ENCODE measurements at places on chromosomes 4 and X.
A peak's percentile ranks its signal among the peaks of the same experiment; 100 is the strongest.

DNA sequence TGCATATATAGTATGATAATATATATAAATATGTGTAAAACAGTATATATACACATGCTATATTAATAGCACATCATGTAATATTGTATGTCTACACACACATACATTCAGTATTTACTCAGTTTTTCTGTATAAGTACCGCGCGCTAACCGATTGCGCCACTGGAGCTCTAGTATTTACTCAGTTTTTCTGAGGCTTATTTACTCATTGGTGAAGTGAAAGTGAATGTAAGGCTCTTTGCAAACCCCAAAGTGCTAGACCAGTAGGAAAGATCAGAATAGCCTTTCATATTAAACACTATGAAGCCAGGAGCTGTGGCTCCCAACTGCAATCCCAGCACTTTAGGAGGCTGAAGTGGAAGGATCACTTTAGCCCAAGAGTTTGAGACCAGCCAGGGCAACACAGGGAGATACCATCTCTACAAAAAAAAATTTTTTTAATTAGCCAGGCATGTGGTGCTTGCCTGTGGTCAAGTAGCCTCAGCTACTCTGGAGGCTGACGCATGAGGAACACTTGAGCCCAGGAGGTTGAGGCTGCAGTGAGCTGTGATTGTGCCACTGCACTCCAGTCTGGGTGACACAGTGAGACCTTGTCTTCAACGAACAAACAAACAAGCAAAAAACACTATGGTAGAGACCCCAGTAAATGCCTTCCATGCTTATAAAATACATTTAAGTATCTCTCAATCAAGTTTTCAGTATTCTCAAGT, 125.8 kb downstream of the KIT start:
- DNase-seq, result no peak

DNA sequence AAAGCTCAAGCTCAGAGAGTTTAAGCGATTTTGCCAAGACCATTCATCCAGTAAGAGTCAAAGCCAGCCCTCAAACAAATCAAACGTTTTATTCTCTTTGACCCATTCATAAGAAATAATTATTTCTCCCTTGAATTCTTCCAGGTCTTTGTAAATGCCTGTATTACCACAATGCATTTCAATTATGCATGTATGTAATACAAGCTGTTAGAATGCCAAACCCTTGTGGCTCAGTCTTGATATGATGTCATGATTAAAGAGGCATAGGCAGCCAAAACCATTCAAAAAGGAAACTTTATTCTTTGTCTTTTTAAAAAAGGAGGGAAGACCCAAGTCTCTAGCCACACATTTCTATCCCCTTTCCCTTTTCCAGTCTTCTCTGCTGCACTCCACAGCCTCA, 56.5 kb upstream of the PGM2 start:
- DNase-seq, result no peak

DNA sequence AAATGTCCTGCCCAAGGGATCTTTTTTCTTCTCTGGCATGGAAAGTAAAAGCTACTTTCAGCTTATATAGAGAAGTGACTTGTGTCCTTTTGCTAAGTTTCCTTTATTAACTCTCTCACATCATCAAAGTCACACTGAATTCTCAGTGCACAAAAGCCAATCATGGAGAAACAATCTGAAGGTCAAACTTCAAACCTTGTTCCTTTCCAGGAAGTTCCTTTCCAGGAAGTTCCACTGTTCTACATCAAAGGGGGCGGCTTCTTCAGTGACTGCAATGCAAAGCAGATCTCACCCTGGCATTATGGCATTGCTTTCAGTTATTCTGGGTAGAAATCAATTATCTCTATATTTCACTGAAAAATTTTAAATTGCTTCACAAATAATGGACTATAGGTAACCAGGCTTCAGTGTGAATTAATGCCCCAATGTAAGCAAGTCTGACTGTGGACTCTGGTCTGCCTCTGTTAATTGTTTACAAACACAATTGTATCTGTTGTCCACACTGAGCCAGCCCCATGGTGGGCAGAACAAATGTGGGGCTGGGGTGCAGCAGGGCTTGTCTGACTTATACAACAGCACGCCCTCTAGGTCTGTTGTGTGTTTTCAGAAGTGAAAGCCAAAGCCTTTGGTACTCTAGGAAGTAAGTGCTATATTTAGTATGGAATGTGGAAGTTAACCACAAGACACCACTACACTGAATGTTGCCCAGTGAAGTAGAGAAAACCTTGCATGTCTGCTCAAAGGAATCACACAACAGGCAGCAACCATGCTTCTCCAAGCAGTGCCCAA, 98.8 kb downstream of the CDS1 start:
- DNase-seq, result no peak

GRCh38 chr4:24742773-24743172, 52.6 kb upstream of the SOD3 start:
- no peak for DNase-seq

DNA sequence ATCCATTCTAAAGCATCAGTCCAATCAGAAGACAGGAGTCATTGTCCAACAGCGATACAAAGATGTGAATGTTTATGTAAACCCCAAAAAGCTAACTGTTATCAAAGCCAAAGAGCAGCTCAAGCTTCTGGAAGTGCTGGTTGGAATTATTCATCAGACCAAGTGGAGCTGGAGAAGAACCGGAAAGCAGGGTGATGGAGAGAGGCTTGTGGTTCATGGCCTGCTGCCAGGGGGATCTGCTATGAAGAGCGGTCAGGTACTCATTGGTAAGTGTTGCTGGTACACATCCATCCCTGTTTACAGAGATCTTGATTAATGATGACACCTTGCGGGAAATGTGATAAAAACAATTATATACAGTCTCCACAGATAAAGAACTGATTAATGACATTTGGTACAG, 11.0 kb downstream of the INTU start:
- no peak for DNase-seq

DNA sequence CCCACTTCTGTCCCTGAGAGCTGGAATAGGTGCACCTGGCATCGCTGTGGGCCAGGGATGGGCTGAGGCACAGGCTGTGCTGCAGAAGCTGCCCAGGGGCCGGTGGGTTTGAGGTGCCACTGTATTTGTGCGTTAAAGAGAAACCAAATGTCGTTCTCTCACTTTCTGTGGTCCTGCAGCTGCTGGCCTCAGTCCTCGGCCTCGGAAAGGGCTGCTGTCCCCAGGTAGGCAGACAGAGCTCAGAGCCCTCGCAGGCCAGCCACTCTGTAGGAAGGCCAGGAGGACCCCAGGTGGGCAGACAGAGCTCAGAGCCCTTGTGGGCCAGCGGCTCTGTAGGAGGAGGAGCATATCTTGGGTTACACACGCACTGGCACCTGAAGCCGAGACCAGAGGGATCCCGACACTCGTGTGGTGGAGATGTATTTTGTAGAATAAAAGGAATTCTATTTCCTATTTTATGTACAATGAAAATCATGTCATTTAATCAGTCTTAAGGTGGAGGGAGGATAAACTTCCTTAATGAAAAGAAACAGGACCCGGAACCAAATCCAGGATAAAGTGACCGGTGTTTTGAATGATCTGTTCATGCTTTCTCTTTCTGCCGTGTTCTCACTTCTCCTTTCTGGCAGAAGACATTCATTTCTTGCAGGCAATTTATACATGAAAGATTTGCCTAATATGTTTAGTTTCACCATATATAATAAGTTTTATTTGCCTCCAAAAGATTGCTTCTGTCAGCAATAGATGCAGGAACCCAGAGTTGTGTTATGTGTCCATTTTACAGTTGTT, 54.4 kb upstream of the HGFAC start:
- DNase-seq, result no peak

DNA sequence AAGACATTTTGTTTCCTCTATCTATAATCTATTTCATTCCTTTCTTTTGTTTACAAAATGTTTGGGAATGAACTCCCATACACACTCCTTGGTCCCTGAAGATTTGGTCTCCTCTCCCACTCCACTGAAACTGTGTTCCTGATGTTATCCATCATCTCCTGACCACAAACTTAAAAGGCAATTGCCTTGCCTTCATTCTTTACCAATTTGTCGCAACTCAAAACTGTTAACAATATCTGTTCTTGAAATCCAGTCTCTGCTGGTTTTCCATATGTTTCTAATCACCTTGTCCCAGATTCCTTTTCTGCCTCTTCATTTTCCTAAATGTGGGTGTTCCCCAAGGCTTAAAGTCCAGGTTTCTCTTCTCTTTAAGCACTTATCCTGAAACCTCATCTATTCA, 262.2 kb upstream of the TTC29 start:
- DNase-seq, result no peak

- no peak for DNase-seq
Measured at GRCh38 chr4:40745285-40745984, 4.3 kb upstream of the NSUN7 start.

DNA sequence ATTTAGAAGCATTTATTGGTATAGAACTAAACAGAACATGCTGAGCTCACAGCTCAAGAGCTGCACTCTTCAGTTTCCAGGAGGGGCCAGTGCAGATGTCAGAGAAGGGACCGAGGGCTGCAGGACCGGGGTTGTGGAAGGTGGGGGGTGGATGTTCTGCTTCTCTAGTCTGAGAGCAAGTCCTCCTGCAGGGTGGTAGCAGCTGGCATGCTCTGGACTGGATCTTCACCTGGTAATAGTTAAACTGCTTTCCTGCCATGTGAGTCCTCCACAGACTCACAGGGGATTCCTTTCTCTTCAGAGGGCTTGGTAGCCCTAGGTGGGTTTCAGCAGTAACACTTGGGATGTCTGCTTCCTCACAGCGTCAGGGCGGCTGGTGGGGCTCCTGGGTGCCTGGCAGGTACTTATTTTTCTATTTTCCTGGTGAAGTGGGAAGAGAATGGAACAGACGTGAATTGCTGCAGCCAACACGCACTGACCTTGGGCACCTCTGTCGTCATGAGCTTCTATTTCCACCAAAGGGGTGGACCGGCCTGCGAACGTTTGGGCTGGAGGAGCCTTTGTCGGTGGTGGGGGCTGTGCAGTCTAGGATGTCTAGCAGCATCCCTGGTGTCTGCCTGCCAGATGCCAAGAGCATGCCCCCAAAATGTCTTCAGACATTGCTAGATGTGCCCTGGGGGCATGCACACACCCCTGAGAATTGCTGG, 2.5 kb downstream of the MAEA start:
- no peak for DNase-seq

- no peak for DNase-seq
Measured at GRCh38 chr4:139940600-139940999, 213.4 kb downstream of the MAML3 start.

GRCh38 chrX:39802354-39802753, 295.4 kb downstream of the BCOR start:
- DNase-seq, result no peak

- DNase-seq, result no peak
Measured at GRCh38 chr4:80340036-80340435, 4.5 kb downstream of the CFAP299 start.

- DNase-seq, result no peak
Measured at GRCh38 chrX:137363559-137363958, 202.4 kb upstream of the ZIC3 start.

DNA sequence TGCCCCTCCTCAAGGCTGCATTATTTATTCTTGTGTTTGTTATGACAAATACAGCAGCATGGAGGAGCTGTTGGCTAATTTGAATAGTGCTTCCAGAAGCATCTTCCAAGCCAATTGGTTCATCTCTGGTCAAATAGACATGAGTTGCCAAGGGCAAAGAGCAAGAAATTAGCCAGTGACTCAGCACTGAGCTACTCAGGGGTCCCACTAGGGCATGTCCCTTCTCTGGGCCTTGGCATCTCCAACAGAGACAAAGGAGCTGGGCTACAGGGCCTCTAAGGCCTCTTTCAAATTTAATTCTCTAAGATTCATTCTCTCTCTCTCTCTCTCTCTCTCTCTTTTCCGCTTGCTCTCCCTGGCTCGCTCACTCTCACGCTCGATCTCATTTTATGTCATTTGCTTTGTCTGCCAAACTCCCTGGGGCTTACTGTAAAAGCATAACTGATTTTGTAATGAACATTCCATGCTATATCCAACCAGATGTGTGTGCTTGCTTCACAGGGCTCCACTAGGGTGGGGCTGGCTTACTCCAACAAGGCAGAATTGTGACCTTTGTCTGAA, 86.7 kb upstream of the MAGEA4 start:
- DNase-seq, result no peak

GRCh38 chr4:185540487-185541120, 5.3 kb upstream of the PDLIM3 start:
- no peak for DNase-seq

DNA sequence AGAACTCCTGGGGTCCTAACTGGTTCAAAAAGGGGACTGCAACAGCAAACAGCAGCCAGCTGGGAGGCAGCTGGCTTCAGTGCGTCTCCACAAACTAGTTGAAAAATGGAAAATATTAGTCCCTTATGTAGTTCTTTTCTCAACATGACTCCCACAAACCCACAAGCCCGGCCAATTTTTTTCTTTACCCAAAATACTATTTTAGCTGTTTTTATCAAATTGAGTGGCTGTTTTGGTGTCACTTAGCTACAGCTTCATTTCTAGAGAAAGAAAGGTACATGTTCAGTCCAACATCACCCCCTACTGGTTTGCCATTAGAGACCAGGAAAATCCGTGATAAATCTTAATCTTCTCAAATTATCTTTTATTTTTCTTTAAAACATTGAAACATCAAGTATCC, 97.2 kb downstream of the GUCY2F start:
- DNase-seq, result no peak

DNA sequence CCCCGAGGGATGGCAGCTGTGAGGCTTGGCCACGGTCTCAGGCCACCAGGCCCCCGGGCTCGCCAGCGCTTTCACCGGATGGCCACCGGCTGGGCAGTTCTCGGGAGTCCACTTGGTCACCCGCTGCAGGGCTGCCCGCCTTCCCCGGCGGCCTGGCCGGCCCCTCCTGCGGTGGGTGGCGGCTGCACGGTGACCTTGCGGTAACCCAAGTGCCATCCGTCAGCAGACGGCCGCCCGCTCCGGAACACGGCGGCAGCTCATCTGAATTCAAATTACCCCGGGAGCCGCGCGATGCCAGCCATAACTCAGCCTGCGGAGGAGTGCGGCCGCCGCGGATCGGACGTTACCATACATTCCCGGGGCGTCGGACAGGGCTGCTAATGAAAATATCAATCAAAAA, 60.7 kb downstream of the FAM53A start:
- no peak for DNase-seq

- peak; percentile 37 for DNase-seq
Measured at GRCh38 chrX:20412871-20413486, 146.3 kb upstream of the RPS6KA3 start.

DNA sequence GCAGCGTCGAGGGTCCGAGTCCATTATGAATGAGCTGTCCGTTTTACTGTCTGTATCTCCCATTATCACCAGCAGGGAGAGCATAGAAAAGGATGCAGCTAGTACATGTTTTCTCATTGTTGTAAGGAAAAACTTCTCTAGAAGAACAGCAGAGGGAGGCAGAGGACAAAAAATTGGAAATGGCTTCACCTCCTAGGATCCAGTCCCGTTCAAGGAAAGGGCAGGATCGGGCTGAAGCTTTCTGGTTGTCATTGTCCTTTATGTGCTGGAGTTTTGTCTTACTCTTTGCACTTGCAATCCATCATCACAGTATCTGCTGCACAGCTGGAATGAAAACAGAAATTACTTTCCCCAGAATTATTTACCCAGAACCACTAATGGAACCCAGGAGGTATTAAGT, 14.7 kb downstream of the NDP start:
- DNase-seq, result no peak
